ENCODE measurements at places on chromosomes 3 and 15. TPM values are rescaled to one million over a fixed set of nuclear protein-coding genes. Genes with fewer than 3 reads are reported as not detected.
A peak's percentile ranks its signal among the peaks of the same experiment; 100 is the strongest.

DNA sequence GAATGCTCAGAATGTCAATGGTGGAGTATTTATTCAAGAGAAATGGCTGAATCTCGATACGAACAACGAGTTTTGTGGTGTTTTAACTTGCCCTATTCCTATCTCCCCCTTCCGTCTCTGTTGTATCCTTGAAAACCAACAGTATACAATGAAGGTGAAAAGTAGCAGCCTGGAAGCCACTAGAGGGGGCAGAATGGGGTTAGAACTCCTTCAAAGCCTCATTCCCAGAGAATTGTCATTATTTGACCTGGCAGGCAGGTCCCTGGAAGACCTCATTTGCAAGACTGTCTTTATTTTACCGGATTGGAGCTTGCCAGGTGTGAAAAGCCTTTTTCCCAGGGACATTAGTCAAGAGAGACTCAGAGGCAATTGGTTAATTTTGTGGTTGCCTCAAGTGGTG lies 139.4 kb downstream of the LRRC28 start:
- DNase-seq, result no peak

DNA sequence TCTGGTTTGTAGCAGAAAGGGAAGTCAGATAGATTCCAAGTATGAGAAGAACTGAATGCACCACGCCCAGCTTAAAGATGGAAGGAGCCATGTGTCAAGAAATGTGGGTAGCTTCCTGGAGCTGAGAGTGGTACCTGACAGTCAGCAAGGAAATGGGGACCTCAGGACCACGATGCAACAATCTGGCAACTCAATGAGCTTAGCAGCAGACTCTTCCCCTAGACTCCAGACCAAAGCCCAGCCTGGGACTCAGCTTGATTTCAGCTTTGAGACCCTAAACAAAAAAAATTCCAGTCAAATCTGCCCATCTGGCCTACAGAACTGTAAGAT lies 24.4 kb downstream of the MIX23 start:
- DNase-seq, result no peak

GRCh38 chr3:59995563-59995962 lies 945.7 kb upstream of the CFAP20DC start:
- no peak for DNase-seq

GRCh38 chr15:86040356-86041033 lies 39.2 kb upstream of the AGBL1 start:
- DNase-seq, result no peak

- DNase-seq, result no peak
These were observed 86.4 kb downstream of the PCCB start for GRCh38 chr3:136336329-136337100.

ACP3 gene
- total RNA-seq, result not detected

STRA6 gene
- total RNA-seq, result 0.14 TPM

GRCh38 chr3:44056446-44057240 lies 185.0 kb upstream of the TOPAZ1 start:
- no peak for DNase-seq

P2RY14 gene
- 0.68 TPM for total RNA-seq

IL17RC gene
- total RNA-seq, result 1.5 TPM

- DNase-seq, result peak; percentile 24
These were observed 6.5 kb downstream of the DAG1 start for GRCh38 chr3:49476563-49476962.

PAK6 gene
- 0.30 TPM for total RNA-seq

All from activated naive CD4-positive, alpha-beta T cell treated with anti-CD3 and anti-CD28 coated beads, Interleukin-2, amount 50 U/mL, for 72 hours (primary cell).